ENCODE measurements at places on chromosomes 12 and 14. TPM values are rescaled to one million over a fixed set of nuclear protein-coding genes. Genes with fewer than 3 reads are reported as not detected.

DNA sequence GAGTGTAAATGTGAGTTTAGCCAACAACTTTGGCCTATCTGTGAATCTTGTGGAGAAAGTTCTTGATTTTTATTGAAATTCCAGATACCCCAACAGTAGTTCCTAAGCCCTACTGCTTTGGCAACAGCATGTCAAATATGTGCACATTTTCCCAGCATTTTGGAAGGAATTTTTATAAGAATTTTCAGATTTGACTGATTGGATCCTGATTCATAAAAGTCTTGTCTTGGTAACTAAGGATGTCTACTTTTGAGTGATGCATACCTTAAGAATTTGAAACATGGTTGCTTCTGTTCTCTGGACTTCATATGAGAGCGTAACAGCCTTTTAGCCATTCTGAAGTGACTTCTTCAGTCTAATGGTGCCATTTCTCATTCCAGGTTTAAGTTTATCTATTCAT lies 106.7 kb downstream of the ANO4 start:
- no peak overlapping the region for H3K27ac ChIP-seq
- DNase-seq: no peak
- no peak overlapping the region for H3K4me3 ChIP-seq

GRCh38 chr12:2877953-2878732 lies 1.1 kb downstream of the RHNO1 start:
- H3K27me3 ChIP-seq: no peaks in the 10 kb centered on the region
- peak; percentile 29 for DNase-seq
- H3K4me3 ChIP-seq: peak overlapping the region; percentile 85
- peaks cover 49% of the 10 kb centered on the region for H3K4me1 ChIP-seq

KLRC1 gene
- 4.9 TPM for total RNA-seq

DPF3 gene
- total RNA-seq: 10.3 TPM

CFAP251 gene
- total RNA-seq: 0.82 TPM

- peaks cover 26% of the 10 kb centered on the region for H3K36me3 ChIP-seq
- no peak overlapping the region for H3K4me3 ChIP-seq
- DNase-seq: no peak
- H3K27ac ChIP-seq: no peak overlapping the region
These were observed 39.8 kb downstream of the ELK3 start for GRCh38 chr12:96233939-96234461.

GRCh38 chr12:25459541-25459951 lies 93.5 kb downstream of the LMNTD1 start:
- no peak overlapping the region for H3K4me3 ChIP-seq
- H3K27ac ChIP-seq: no peak overlapping the region
- H3K36me3 ChIP-seq: no peaks in the 10 kb centered on the region
- DNase-seq: no peak

DNA sequence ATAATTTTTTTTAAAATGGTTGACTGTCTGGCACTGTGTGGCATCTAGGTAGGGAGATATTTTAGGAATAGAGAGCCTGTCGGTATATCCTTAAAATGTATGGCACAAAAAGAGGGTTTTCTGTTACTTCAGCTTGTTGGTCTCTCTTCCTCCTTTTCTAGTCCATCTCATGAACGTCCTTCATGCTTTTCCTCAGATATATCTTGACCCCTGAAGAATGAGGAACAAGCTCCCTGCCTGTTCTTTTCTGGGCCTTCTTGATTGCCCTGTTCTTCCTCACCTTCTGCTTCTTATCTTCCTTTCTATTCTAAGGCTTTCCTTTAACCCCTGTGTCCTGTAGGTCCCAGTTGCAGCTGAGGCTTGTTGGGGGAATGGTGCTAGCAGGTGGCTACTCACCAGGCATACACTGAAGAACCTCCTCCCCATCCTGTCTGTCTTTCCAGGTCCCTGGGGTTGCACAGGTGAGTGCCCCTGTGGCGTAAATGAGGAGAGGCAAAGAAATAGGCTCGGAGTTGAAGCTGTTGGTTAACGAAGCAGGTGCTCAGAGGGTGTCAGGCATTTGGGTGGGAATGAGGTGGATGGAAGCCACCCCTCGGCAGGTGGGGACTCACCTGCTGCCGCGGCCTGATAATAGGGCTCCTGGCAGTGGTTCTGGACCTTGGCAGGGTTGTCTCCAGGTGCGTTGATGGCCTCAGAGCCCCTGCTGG lies 7.2 kb upstream of the C1R start:
- peaks cover 19% of the 10 kb centered on the region for H3K4me1 ChIP-seq
- no peak for DNase-seq
- peaks cover 32% of the 10 kb centered on the region for H3K36me3 ChIP-seq
- H3K27me3 ChIP-seq: no peaks in the 10 kb centered on the region
- H3K27ac ChIP-seq: no peak overlapping the region

DNA sequence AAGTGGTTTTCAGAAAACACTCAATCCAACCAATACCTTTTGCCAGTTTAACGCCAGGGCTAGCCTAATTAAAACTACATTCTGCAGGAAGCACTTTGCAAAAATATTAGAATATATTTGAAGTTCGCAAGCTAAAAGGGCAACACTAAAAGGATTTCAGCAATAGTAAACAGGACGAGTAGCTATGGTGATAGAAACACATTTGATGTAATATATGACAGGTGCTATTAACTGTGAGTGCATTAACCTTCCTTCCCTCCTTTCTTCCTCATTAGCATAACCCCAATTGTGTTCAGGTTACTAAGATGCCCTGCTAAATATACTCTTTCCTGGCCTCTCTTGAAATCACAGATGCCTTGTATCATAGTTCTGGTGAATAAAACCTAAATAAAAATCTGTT lies 85.6 kb upstream of the TMCC3 start:
- no peaks in the 10 kb centered on the region for H3K36me3 ChIP-seq
- no peaks in the 10 kb centered on the region for H3K4me1 ChIP-seq
- H3K27me3 ChIP-seq: peaks cover 21% of the 10 kb centered on the region
- no peak overlapping the region for H3K27ac ChIP-seq

DNA sequence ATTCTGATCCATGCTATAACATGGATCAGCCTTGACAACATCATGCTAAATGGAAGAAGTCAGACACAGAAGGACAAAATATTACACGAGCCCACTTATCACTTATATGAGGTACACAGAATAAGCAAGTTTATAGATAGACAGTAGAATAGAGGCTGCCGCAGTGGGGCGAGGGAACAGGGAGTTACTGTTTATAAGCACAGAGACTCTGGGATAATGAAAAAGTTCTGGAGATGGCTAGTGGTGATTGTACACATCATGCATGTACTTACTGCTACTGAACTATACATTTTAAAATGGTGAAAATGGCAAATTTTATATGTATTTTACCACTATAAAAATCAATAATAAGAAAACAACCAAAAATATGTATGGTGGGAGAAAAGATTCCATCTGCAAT lies 95.2 kb upstream of the PSMC1 start:
- H3K27me3 ChIP-seq: peaks cover 20% of the 10 kb centered on the region
- no peak overlapping the region for H3K4me3 ChIP-seq
- H3K36me3 ChIP-seq: no peaks in the 10 kb centered on the region
- H3K4me1 ChIP-seq: no peaks in the 10 kb centered on the region
- DNase-seq: no peak

DNA sequence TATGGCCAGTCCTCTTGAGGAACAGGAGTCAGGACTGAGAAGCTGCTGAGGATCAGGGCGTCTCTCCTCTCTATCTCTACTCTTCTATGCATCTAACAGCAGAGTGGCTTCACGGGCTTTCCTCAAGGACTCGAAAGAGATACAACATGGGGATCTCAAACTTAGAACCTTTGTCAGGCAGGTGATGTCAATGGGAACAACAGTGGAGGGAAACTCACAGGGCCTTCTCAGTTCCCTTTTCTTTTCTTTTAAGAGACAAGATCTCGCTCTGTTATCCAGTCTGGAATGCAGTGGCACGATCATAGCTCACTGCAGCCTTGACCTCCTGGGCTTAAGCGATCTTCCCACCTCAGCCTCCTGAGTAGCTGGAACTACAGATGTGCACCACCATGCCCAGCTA lies 127.6 kb downstream of the PTPN11 start:
- no peak overlapping the region for H3K4me3 ChIP-seq
- DNase-seq: no peak
- H3K27ac ChIP-seq: no peak overlapping the region
- H3K4me1 ChIP-seq: peaks cover 3% of the 10 kb centered on the region
- H3K27me3 ChIP-seq: peaks cover 5% of the 10 kb centered on the region

YAF2 gene
- 31.1 TPM for total RNA-seq

- no peaks in the 10 kb centered on the region for H3K27me3 ChIP-seq
- DNase-seq: peak; percentile 86
- H3K27ac ChIP-seq: peak overlapping the region; percentile 86
- H3K4me3 ChIP-seq: peak overlapping the region; percentile 46
- H3K4me1 ChIP-seq: peaks cover 33% of the 10 kb centered on the region
These were observed 8.3 kb downstream of the PROX2 start for GRCh38 chr14:74867673-74868072.

OR4E2 gene
- total RNA-seq: not detected

DNA sequence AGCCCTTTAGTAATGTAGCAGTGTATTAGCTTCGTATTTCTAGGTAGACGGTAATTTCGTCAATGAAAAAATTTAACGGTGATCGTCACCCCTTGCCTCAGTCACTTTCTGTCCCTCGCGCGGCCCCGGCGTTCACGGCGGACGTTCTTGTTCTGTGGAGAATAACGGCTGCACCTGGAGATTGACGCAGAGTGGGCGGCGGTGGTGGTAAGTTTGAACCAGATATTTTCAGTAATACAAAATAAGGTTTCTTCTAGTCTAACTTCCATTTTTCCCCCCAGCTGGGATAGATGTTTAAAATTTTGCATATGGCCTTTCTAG lies 341 bp downstream of the ZNF10 start:
- DNase-seq: peak; percentile 60
- peak overlapping the region; percentile 91 for H3K4me3 ChIP-seq
- H3K27ac ChIP-seq: peak overlapping the region; percentile 100
- peaks cover 21% of the 10 kb centered on the region for H3K4me1 ChIP-seq

Data from activated CD8-positive, alpha-beta T cell treated with anti-CD3 and anti-CD28 coated beads, Interleukin-2, amount 10 ng/mL, durations not matched to agents 7 days and 5 days (primary cell).